Testis (tissue), 5 donors: ENCODE measurements at places on chromosomes 4 and X. TPM values are rescaled to one million over a fixed set of nuclear protein-coding genes. Genes with fewer than 3 reads are reported as not detected.

- no peak overlapping the region for H3K27ac ChIP-seq
- DNase-seq = no peak
- no peaks in the 10 kb centered on the region for H3K36me3 ChIP-seq
- no peaks in the 10 kb centered on the region for H3K27me3 ChIP-seq
These were observed 176.0 kb upstream of the NWD2 start for GRCh38 chr4:37068580-37068979.

The CYSLTR1 gene
- total RNA-seq = 0.16 TPM

The TCEAL6 gene
- 54.4 TPM for total RNA-seq

DNA sequence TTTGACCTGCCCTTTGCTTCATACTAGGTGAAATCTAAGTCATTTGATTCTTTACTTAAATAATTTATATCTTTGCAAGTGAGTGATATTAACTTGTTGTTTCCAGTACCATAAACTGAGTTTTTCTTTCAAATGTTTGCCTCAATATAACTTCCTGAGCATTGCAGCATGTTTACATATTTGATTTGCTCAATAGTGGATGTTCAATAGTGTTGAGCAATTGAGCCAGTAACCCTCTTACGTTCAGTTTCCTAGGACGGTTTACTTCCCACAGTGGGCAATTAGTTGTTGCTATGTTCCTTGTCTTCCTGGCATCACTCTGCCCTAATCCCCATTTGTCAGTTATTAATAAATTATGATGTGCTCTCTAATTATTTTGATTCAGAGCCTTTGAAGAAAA, 278.5 kb downstream of the EPHA5 start:
- no peaks in the 10 kb centered on the region for H3K36me3 ChIP-seq
- H3K27me3 ChIP-seq = no peaks in the 10 kb centered on the region
- no peaks in the 10 kb centered on the region for H3K4me1 ChIP-seq
- no peak overlapping the region for H3K4me3 ChIP-seq

The ARR3 gene
- total RNA-seq = not detected
